ENCODE measurements at places on chromosomes 16 and 17.
A peak's percentile ranks its signal among the peaks of the same experiment; 100 is the strongest.

DNA sequence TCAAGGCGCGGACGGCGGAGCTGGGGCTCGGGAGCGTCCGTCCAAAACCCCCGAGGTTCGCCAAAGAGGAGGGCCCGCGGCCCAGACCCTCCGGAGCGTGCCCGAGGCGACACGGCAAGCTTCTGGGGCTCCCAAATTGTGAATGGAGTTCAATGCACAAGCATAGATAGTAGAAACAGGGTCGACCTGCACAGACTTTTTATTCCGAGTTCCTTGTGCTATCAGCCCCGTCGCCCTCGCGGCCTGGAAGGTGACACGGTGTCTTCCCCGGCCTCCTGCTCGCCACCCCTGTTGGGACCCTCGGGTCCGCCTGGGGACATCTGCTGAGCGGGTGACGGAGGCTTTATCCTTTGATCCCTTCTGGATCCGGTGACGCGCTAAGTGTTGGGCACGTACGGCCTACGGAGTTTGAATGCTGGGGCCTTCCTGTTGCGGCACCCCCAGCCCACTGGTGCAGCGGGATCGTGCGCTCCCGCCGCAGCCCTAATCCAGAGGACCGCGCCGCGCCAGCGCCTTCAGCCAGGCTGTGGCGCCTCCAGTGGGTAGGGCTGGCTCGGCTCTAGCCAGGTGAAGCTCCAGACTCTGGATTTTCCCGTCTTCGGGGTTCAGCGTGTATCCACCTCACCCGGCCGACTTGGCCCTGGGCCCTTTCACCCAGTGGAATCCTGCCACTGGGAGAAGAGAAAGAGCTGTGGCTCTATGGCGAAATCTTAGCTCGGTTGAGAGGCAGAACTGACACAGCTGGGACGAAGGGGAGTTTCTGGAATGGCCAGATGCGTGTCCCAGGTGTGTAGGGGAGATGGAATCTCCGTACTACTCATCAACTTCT is 17.0 kb upstream of the NTN1 start:
- no peak for DNase-seq

GRCh38 chr17:16407911-16408588 is 7.3 kb upstream of the TRPV2 start:
- no peak for DNase-seq

GRCh38 chr16:1858189-1858865 is 13.6 kb downstream of the MEIOB start:
- DNase-seq, result no peak

GRCh38 chr17:70070305-70071027 is 4.6 kb upstream of the KCNJ16 start:
- DNase-seq, result no peak

DNA sequence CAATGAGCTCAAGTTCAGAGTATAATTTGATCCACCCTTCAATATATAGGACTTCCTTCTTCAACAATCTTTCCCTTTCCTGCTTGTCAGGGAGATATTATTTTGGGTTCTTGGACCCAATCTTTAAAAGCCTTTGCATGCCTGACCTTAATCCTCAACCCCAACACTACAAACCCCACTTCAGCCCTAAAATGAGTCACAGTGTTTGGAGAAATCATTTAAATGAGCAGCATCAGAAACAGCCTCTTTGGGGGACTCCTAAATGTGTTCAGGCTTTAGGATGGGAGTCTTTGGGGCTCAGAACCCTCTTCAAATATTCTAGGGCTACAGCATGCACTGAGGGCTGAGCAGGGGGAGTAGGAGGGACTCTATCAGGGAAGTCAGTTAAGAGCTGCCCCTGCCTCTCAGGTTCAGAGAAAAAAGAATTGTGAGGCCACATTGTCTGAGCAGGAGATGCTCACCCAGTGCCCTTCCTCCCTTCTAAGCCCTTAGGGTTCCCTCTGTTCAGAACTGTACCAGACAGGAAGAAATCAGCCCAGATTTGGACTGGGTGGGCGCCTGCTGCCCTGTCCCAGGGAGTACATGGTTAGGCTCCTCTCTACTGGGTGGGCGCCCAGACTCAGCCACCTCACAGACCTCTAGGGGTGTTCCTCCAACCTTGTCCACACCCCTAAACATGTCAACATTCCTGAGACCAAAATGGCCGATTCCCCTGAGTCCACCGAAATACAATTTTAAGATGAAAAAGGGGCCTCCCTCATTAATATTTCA is 5.0 kb downstream of the NEUROD2 start:
- DNase-seq, result no peak

DNA sequence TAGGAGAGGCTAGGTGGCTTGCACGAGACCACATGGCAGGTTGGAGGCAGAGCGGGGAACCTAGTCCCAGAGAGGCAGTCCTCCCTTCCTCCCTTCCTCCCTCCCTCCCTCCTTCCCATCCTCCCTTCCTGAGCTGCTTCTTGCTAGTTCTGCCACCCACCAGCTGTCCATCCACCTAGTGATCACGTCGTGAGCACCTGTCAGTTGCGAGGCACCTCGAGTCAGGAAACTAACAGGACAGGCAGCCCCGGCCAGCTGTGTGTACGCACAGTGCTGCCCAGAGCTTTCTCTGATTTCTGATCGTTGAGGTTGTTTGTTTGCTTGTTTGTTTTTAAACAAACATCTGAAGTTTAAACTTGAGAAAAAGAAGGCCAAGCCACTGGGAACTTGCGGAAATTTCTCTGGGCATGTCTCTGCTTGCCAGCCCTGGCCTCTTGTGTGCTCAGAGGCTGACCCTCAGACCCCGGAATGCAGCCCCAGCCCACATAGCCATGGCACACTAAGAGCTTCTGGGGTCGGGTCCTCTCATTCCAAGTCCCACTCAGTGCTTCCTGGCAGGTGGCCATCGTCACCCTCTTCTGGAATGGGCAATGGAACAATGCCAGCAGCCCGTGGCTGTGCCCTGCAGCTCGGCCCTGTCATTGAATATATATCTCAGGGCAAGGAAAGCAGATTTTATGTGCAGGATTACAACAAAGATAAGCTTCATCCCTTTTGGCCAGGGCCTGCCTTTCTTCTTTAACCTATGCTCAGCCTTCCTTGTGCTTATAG is 174.0 kb downstream of the KATNIP start:
- DNase-seq, result no peak

DNA sequence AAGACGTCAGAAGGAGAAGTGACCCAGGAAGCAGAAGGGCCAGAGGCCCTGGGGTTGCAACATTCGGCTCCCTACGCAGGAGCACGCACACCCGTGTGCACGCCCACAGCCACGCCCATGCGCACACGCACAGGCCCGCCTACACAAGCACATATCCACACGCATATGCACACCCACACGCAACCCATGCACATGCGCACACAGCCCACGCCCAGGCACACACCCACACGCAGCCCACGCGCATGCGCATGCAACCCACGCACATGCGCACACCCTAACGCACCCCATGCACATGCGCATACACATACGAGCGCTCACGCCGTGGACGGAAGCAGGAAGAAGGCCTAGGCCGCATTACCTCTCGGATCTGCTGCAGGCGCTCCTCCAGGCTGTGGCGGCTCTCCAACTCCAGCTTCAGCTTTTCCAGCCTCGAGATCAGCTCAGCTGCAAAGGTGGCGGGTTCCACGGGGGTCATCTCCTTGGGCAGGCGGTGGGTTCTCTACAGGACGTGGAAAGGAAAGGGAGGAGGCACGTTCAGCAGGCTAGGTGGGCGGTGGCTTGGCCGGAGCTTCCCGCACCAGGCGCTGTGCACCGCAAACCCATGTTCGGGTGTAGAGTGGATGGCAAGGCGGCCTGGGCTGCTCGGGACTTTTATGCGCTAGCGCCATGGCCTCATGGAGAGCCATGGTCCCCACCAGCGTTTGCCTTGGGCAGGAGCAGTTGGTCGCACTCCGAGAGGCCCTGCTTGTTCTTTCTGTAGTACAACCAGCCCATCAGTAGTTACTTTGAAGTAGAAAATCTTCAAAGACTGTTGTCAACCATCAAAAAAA is 23.4 kb downstream of the AXIN2 start:
- no peak for DNase-seq

DNA sequence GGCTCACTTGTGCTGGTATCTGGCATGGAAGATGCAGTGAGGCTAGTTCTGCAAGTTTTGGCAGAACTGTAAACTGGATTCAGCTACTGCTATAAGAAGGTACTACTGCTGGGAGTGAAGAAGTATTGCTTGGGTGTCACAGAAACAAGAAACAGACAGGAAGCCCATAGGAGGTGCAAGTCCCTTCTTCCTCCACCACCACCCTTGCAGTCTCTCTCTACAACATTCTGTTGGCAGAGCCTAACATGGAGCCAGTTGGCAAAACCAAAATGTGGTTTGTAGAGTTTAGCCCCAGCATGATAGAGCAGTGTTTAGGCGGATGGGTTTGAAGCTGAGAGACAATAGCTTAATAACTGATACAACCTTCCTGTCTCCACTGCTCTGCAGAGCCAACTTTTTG is 72.6 kb downstream of the NLK start:
- DNase-seq, result no peak

GRCh38 chr17:46876353-46876887 is 25.0 kb downstream of the WNT9B start:
- DNase-seq, result peak; percentile 89

- no peak for DNase-seq
These were observed 99.6 kb downstream of the CA4 start for GRCh38 chr17:60249290-60249826.

- DNase-seq, result peak; percentile 59
These were observed 5.4 kb downstream of the NQO1 start for GRCh38 chr16:69720822-69721430.

- DNase-seq, result no peak
These were observed 916.1 kb downstream of the KCNJ2 start for GRCh38 chr17:71085238-71086033.

DNA sequence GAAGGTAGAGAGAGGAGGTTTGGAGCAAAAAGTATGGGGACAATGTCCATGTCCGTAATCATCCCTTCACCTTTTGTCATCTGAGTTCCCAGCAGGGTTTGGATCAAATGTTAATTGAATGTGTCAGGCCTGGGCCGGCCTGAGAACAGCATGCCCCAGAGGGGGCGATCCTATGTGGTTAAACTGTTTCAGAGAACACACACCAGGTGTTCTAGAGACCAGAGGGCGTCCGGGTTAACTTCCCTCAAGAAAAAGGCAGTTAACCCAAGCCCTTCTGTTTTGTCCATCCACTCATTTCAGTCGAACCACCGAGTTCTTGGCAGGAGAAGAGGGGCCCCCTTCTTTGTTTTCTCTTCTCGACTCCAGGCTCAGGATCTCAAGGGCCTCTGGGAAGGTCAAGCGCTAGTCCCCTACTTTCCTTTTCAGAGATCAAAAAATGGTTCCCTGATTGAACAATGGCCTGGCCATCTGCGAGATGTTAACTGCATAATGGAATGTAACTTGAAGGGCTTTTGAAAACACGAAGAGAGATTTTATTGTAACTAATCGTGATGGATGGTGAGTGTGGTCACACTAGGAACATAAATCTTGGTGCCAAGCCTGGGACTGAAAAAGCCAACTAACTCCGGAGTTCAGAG is 142.5 kb downstream of the IRX3 start:
- no peak for DNase-seq

DNA sequence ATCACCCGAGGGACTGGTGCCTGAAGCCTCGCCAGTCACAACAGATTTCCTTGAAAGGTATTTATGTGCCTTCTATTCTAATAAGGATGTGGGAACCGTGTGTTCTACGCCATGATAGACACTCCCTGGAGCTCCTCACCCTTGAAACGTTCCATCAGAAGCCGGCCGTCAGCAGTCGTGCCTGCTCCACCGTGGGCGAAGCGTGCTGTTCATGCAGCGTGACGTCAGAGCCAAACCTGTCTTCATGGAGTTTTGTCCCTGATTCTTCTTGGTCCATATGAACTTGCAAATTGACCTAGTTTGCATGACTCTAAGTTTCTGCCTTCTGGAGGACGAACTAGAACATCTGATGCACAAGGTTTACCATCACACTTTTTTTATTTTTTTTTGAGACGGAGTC is 4.5 kb upstream of the PPP1R27 start:
- no peak for DNase-seq

- no peak for DNase-seq
These were observed 12.6 kb upstream of the SLC12A3 start for GRCh38 chr16:56852401-56852730.

GRCh38 chr16:71246309-71246708 is 15.8 kb upstream of the HYDIN start:
- no peak for DNase-seq

DNA sequence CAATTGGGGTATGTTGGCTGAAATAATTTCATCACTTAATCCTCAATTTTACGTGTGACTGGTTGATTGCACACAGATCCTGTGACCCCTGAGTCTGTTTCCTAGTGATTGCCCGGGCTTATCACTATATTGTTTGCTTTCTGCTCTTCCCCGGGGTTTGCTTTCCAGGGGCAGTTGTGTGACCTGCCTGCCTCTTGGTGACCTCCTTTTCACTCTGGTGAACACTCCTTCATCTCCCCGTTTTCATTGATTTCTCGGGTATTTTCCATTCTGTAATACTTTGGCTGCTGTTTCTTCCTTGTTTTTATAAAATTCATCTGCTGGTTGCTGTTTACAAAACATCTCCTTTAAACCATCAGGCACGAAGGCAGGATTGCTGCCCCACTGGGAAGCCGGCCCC is 36.0 kb downstream of the NTN1 start:
- no peak for DNase-seq

GRCh38 chr17:37607637-37608331 is 1.4 kb downstream of the SYNRG start:
- DNase-seq, result no peak

- peak; percentile 78 for DNase-seq
These were observed 1762.2 kb downstream of the TP53TG3F start for GRCh38 chr16:35221482-35222185.

DNA sequence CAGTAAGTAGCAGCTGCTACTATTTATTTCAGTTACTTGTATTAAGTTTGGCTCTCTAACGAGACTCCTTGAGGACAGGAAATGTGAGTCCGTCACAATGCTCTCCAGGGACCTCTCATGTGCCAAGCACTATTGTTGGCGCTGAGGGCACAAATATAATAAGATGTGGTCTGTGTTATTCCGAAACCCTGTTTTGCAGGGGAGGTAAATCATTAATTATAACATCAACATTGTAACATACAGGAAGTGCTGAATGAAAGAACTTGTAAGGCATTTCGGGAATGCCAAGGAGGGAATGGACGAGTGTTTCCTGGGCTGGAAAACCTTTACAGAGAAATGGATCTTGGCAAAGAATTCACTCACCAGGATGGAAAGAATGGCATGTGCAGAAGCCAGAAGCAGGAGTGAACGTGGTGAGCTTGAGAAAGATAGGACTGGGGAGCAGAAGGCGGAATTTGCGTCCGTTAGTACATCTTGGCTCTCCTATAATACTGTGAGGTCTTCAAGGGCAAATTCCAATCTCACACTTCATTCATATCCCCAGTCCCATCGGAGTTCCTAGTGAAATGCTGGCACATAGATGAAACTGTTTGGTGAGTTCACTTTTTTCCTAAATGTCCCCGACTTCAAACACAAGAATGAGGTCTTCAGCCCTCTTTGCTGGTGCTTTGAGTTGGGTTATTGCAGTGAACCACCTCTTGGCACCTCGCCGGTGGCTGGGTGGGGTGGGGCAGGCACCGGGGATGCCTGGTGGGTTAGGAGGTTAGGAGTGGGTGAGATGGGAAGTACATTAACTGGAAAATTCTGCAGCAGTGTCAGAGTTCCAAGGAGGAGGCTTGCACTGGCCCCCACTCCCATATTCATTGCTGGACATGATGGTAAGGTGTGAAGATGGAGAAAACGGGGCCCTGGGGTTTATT is 11.5 kb downstream of the TAC4 start:
- DNase-seq, result no peak

- DNase-seq, result no peak
These were observed 507 bp downstream of the CIITA start for GRCh38 chr16:10877472-10877946.

- no peak for DNase-seq
These were observed 6.6 kb downstream of the ABCA5 start for GRCh38 chr17:69320210-69320907.
